ENCODE measurements at places on chromosomes 12 and 14.

DNA sequence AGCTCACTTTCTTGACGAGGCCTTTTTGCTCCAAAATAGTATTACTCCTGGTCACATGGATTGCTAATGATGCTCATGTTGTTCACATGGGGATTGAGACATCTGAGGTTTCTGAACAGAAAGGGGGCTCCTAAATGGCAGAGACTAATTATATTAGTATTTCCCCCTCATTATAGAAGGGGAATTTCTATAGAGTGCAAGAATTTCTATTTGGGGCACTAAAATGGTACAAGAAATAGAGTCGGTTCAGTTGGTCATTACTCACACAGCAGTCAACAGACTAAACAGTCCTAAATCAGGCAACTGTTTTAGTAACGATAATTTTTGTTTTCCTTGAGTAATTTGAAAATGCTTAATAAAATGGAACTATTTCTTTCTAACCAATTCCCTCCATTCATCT is 108.9 kb downstream of the DACT1 start:
- DNase-seq: no peak

GRCh38 chr12:38417101-38417500 is 100.5 kb downstream of the ALG10B start:
- DNase-seq: no peak

- DNase-seq: no peak
Observed at GRCh38 chr14:28494196-28494595, 272.4 kb upstream of the FOXG1 start.

- DNase-seq: no peak
Observed at GRCh38 chr14:103066399-103066798, 9.1 kb upstream of the CDC42BPB start.

GRCh38 chr12:110165540-110166159 is 41.5 kb downstream of the IFT81 start:
- DNase-seq: no peak

- DNase-seq: no peak
Observed at GRCh38 chr14:93308686-93309345, 24.0 kb downstream of the BTBD7 start.

DNA sequence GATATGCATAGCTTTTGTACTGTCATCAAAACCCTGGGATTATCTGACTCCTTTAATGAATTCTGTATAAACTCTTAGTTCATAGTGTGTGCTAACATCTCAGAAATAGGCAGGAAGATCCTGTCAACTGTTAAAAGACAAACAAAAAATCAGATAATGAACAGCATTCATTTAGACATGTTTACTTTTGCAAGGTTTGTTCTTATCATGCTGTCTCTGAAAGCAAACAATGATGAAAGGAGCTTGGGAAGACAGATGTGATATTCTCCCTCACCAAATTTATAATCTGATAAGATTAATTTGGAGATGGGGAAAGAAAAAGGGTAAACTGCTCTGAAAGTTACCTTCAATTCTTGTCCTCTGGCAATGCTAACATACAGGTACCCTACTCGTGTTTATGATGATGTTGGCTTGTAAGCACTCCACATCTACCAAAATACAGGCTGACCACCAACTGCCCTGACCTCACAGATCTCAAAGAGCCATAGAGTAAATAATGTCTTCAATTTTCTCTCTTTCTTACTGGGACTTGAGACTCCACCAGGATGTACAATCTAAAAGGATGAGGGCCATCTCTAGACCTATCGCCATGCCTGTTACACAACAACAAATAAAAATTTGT is 233.8 kb downstream of the SSPN start:
- no peak for DNase-seq

All from CD8-positive, alpha-beta memory T cell (primary cell).